ENCODE measurements at places on chromosomes 13 and 19.

DNA sequence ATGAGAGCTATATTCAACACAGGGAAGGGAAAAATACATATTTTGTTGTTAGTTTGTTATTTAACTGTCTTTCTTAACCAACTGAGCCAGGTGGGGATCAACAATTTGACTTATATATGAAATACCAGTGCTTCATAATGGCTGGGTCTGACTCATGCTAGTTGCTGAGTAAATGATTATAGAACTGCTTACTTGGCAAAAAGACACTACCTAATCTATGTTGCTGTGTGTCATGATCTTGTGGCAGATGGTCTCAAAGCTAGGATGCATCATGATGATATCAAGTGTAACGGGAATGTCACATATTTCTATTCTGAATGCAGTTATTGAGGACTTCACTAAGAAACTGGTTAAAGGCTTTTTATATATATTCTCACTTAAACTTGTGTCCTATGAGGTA is 727.4 kb upstream of the SLITRK1 start:
- DNase-seq, result no peak

DNA sequence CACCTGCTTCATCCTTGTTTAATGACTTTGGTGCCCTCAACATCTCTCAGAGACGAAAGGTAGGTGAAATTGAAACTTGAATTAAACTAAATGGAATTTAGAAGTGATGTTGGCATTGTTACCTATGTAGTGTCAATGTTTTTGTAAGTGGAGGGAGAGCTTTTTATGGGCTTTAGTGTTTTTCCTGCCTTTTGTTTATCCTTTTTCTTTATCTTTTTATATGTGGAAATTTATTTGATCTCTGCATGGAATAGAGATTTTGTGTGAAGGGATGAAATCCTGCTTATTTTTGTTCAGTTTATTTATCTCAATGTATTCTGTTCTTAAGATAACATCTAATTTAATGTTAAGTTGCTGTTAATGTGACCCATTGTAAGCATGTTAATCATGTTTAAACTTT is 39.5 kb downstream of the PAN3 start:
- no peak for DNase-seq

- no peak for DNase-seq
Observed at GRCh38 chr13:98824376-98825160, 72.1 kb upstream of the SLC15A1 start.

DNA sequence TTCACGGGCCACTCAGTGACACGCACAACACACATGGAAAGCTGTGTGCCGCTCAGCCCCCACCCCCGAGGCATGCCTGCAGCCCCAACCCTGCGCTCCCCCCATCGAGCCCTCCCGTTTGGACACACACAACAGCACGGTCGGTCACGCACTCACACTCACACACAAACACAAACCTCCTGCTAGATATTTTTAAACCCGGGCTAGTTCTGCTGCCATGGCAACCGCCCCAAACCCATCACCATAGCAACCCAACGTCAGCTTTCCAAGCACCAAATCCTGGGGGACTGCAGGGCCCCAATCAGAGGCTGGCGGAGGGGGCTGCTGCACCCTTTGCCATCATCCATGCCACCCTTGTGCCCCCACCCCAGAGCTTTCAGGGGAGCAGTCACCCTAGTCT is 2.5 kb upstream of the NOVA2 start:
- DNase-seq, result no peak

GRCh38 chr19:15291089-15291488 is 41.2 kb downstream of the BRD4 start:
- no peak for DNase-seq

- no peak for DNase-seq
Observed at GRCh38 chr13:73519396-73520116, 460.8 kb downstream of the KLF5 start.

DNA sequence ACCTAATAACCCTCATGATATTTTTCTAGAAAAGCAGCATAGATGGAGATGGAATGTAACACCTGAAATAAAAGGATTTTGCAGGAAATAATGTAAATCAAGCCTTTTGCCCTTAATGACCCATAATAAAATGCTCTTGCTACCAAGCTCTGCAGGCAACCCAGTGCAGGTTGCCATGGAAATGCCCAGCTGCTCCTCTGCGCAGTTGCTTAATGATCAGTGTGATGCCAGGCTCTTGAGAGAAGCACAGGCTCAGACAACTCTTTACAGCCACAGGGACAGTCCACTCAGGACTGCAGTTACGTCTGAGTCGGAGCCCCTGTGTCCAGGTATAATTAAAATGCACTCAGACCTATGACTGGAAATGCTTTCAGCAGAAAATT is 165.5 kb downstream of the LACC1 start:
- no peak for DNase-seq

DNA sequence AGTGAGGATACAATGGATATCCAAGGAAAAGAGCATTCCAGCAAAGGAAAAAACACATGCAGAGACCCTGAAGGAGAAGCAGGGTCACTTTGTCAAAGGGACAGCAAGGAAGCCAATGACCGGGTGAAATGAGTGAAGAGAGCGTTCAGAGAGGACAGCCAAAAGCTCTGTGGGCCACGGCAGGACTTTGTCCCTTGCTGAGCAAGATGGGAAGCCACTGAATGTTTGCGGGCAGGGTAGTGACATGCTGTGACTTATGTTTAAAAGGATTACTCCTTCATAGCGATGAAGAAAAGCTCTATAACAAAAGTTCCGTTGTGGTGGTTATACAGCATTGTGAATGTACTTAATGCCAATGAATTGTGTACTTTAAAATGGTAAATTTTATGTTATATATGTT is 16.5 kb downstream of the ZAR1L start:
- no peak for DNase-seq

GRCh38 chr13:39822437-39822836 is 167.0 kb downstream of the COG6 start:
- no peak for DNase-seq

Measured in substantia nigra (tissue), 51 donors.